Peyer's patch (tissue), 4 donors: ENCODE measurements at places on chromosomes 16 and 17.
A peak's percentile ranks its signal among the peaks of the same experiment; 100 is the strongest.

DNA sequence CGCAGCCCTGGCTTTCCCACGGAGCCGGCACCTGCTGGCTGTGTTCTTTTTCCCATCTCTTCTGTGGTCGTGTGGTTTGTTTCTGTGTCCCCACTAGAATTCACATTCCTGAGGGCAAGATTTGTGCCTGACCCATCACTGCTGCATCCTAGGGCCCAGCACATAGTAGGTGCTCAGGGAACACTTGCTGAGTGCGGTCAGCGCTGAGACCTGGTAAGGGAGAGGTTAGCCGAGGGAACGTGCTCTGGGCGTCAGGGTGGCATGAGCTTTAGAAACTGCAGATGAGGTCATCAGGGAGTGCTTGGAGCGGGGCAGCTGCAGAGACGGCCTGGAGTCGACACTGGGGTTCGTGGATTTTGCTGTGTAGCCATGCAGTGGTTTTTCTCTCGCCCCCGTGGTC is 5.9 kb downstream of the DEF8 start:
- peak; percentile 44 for DNase-seq

GRCh38 chr16:88446736-88447135 is 6.3 kb upstream of the ZFPM1 start:
- DNase-seq = no peak

DNA sequence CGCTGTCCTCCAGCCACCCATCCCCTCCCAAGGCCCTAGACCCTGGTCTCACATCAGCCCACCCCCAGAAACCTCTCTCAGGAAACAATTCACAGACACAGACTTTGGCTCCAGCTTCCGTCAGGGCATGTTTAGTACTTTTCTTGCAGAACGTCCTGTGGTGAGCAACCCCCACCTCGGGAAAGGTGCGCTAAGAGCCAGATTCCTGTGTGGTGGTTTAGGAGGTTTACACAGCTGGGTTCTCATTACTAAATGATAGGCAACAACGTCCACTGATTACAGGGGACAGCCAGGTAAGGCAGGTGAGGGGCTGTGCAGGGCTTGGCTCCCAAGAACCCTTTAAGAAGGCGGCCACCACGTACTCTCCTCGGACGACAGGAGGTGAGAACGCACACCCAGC is 29.3 kb downstream of the KIFC3 start:
- no peak for DNase-seq

- DNase-seq = no peak
Observed at GRCh38 chr17:19781488-19782458, 33.7 kb upstream of the ALDH3A1 start.

- peak; percentile 41 for DNase-seq
Observed at GRCh38 chr16:11604783-11605563, 18.3 kb upstream of the LITAF start.

GRCh38 chr16:86377251-86378022 is 132.9 kb upstream of the FOXF1 start:
- DNase-seq = no peak

- DNase-seq = no peak
Observed at GRCh38 chr17:42477173-42477572, 18.5 kb downstream of the ATP6V0A1 start.

GRCh38 chr16:11118479-11118878 is 137.5 kb downstream of the SOCS1 start:
- DNase-seq = no peak

GRCh38 chr17:71850812-71851211 is 270.0 kb upstream of the SOX9 start:
- no peak for DNase-seq

- no peak for DNase-seq
Observed at GRCh38 chr16:14303639-14304394, 232.7 kb downstream of the MRTFB start.

- DNase-seq = no peak
Observed at GRCh38 chr16:9780831-9781230, 401.4 kb downstream of the GRIN2A start.

DNA sequence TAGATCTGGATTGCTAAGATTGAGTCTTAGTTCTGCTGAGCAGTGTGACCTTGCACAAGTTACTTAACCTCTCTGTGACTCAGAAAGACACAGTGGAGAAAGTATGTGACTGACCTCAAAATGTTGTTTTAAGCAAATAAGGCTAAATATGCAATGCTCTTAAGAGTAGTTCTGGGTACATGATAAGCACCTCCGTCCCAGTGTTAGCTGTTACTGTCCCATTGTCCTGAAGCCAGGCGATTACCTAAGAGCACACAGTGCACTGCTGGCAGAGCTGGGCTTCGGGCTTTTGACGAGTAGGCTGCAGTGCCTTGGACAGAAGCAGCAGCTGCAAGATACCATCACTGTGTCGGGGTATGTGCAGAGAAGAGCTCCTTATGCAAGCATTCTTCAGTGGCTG is 32.7 kb upstream of the FOXF1 start:
- DNase-seq = no peak

- DNase-seq = no peak
Observed at GRCh38 chr17:43439041-43439440, 40.2 kb downstream of the ARL4D start.

DNA sequence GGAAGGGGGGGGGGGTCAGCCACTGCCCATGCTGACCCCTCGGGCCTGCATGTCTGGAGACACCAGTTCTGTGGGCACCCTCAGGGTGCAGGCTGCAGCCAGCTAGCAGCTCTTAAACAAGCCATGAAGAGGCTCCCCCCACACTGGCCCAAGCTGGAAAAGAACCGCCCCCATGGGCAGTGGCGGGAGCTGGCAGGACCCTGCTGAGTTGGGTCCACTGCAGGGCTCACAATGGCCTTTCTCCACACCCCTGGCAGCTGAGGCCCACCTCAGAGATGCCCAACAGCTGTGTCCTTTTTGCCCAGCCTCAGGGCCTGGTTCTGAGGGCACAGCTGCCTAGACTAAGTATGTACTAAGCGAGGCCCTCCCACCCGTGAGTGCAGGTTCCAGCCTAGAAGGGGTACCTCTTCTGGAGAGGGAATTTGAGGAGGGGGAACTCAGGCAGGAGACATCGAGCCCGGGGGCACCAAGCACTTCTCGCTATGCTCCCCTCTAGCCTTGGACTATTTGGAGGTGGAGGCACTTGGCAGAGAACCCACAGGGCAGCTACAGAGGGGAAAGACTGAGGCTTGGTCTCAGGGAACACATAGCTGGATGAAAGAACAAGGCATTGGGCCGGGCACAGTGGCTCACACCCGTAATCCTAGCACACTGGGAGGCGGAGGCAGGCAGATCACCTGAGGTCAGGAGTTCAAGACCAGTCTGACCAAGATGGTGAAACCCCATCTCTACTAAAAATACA is 3.2 kb downstream of the THRA start:
- DNase-seq = no peak

DNA sequence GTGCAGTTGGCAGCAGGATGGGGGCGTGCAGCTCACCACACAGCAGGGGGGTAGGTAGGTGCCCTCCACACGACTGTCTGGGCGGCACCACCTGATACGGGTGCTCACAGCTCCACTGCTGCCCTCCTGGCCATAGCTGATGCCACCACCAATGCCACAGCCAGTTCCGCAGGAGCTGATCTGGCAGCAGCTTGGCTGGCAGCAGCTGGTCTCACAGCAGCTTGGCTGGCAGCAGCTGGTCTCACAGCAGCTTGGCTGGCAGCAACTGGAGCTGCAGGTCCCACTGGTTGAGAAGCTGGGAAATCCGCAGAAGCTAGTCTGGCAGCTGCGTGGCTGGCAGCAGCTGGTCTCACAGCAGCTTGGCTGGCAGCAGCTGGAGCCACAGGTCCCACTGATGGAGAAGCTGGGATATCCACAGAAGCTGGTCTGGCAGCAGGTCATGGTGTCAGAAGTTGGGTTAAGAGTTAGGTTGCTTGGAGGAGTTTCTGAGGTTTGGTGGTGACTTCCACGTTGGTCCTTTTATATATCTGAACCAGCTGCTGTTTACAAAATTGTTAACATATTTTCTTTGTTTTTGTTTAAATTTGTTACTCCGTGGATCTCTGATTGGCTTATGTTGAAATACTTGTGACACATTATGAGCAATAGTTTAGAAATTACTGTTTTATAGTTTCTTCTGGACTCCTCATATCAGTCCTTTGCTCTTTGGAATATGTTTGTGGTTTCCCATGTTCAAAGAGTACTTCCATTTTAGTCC is at the start of gene KRTAP1-5:
Gene KRTAP1-5, minus strand, starts transcription at position 494 of the 757 bp plus-strand sequence. Its CDS starts 53 bp downstream, at position 441.
- DNase-seq = no peak

DNA sequence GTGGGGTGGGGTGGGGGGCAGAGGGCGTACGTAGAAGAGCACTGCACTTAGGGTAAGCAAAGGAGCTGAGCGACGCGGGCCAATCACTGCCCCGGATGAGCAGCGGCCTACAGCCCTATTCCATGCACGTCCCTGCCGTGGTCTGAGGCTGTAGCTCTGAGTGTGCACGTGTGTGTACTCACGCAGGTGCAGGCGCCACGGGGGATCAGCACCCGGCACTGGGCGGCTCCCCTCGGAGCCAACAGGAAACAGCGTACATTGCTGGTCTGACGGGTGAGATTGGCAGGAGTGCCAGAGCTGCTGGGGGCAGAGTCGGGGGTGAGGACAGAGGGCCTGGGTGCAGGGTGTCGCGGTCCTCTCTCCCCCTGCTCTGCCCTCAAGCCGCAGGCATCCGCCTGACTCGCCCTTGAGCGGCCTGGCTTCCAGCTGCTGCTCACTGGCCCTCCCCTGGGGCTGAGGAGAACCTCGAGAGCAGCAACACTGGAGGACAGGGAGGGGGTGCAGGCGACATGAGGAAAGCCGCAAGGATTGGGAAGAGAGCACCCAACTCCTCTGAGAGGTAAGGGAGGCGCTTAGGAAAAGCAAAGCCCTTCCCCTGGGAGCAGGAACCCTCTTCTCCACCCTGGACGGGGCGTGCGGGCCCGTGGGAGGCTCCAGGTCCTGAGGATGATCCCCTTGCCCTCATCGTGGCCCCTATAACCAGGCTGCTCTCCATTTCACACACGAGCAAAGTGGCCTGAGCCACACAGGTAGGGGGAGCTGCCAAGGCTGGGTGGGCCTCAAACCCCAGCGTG is 57.8 kb downstream of the ENGASE start:
- no peak for DNase-seq

DNA sequence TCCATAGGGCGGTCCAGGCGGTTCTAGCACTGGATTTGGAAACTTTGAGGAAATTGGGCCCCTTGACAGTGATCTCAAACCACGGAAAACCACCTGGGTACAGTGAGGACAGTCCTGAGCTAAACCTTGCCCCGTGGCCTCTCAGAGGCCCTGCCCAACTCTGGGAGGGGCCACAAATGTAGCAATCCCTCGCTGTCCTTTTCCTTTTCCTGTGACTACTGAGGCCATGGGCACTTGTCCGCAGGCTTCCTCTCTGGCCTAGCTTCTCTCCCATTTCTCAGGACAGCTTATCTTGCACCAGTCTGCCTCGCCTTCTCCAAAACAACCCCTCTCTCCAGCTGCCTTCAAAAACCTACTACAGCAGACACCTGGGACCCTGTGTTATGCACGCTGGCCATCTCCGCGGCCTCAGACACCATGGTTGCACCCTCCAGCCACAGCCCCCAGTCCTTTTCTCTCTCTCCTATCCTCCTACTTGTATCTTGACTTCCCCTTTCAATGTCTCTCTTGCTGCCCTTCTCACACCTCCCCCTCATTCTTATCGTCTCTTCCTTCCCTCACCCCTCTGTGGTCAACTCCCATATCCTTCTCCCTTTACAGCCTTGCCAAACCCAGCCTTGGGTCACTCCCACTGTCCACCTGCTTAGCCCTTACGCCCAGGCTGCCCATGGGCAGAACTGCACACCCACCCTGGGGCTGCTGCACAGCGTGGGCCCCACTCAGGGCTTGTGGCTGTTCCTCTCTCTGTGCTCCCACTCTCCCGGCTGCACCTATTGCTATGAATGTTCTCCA is 7.6 kb downstream of the SCPEP1 start:
- no peak for DNase-seq

GRCh38 chr17:15502369-15503112 is 35.1 kb upstream of the CDRT4 start:
- DNase-seq = peak; percentile 86

DNA sequence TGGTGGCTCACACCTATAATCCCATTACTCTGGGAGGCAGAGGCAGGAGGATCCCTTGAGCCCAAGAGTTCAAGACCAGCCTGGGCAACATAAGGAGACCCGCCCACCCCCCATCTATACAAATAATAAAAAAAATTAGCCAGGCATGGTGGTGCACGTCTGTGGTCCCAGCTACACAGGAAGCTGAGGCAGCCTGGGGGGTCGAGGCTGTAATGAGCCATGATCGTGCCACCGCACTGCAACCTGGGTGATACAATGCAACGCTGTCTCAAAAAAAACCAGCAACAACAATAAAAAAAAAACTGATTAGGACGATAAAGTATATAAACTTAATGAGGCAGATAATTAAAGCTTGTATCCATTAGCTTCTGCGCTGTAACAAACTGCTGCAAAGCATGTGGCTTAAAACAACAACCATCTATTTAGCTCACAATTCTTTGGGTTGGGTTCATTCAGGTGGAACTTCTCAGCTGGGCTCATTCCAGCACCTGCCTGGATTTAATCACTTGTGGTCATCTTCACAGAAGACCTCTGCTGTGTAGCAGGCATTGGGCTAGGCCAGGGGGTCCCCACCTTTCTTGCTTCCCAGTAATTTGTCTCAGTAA is 45.8 kb downstream of the LCMT1 start:
- DNase-seq = no peak

GRCh38 chr16:88298833-88299745 is 83.7 kb upstream of the ZNF469 start:
- DNase-seq = no peak

- DNase-seq = no peak
Observed at GRCh38 chr17:44022246-44022645, 7.5 kb upstream of the TMEM101 start.

GRCh38 chr16:19289811-19290485 is 4.4 kb downstream of the CLEC19A start:
- no peak for DNase-seq

DNA sequence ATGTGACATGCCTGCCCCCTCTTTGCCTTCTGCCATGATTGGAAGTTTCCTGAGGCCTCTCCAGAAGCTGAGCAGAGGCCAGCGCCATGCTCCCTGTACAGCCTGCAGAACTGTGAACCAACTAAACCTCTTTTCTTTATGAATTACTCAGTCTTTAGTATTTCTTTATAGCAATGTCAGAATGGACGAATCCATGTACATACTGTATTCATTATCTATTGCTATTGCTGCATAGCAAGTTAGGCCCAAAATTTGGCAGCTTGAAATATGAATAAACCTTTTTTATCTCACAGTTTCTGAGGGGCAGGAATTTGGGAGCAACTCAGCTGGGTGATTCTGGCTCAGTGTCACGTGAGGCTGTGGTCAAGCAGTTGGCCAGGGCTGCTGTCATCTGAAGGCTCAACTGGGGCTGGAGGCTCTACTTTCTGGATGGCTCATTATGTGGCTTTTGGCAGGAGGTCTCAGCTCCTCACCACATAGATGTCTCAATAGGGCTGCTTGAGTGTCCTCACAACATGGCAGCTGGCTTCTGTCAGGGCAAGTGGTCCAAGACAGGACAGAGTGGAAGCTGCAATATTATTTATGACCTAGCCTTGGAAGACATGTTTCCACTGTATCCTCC is 40.0 kb downstream of the SOCS1 start:
- DNase-seq = no peak
